ENCODE measurements at places on chromosomes 3 and 15.

- no peak for DNase-seq
Measured at GRCh38 chr3:27939521-27939920, 217.4 kb upstream of the EOMES start.

GRCh38 chr3:172339892-172340291 lies 108.4 kb downstream of the GHSR start:
- DNase-seq = no peak

DNA sequence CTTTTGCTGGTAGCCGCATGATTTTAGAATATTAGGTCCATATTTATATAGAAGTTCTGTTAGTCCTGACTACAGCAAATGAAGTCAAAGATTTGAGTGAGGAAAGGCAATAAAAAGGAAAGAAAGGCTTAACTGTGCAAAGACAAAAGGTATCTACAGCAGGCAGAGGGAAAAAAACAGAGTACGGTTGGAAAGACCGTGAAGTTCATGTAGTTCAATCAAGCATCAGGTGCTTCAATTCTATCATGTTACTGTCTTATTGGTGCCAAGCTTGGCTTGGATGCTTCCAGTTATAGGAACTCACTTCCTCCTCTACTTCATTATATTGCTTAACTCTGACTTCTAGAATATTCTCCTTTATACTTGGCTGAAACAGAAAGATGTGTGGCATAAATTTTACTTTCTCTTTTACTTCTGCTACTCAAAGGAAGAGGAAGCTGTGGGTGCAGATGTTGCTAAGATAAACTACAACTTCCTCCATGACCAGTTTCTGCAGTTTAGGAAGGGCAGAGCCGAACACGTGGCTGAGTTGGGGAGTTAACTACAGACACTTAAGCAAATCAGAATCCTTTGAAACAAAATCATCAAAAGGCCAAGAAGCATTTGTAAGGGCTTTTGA lies 72.6 kb upstream of the ZBED2 start:
- DNase-seq = no peak

GRCh38 chr15:66780172-66780972 lies 78.3 kb downstream of the SMAD6 start:
- DNase-seq = no peak

GRCh38 chr3:56781762-56782161 lies 20.0 kb downstream of the ARHGEF3 start:
- no peak for DNase-seq

GRCh38 chr3:25962255-25962654 lies 172.4 kb downstream of the OXSM start:
- DNase-seq = no peak

GRCh38 chr3:31054032-31054431 lies 159.6 kb upstream of the GADL1 start:
- no peak for DNase-seq

GRCh38 chr3:45942051-45942825 lies 1.0 kb upstream of the CXCR6 start:
- no peak for DNase-seq

DNA sequence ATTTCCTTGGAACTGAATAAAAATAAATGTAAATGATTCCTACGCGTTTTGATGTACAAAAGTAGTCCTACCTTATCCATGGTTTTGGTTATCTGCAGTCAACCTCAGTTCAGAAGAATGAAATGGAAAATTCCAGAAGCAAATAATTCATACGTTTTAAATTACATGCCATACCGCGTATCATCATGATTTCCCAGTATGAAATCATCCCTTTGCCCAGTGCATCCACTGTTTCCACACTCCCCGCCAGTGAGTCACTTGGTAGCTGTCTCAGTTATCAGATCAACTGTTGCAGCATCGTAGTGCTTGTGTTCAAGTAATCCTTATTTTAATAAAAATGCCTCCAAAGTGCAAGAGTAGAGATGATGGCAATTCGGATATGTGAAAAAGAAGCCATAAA lies 9.1 kb upstream of the MFSD1 start:
- no peak for DNase-seq

DNA sequence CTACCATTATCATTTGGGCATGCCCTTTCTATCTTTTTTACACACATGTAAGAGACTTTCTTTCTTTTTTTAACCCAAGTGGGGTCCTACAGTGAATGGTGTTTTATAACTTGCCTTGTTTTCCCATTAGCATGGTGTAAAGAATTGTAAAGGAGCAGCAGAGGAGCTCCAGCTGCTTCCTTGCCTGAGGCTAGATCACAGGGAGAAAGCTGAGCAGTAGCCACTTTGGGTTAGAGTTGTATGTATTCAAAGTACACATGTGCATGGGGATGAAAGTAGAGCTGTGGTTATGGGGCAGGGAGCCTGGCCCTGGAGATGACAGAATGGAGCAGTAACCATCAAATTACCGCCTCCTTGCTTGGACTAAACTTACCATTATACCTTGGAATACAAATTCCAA lies 231.1 kb upstream of the PDZRN3 start:
- DNase-seq = no peak

DNA sequence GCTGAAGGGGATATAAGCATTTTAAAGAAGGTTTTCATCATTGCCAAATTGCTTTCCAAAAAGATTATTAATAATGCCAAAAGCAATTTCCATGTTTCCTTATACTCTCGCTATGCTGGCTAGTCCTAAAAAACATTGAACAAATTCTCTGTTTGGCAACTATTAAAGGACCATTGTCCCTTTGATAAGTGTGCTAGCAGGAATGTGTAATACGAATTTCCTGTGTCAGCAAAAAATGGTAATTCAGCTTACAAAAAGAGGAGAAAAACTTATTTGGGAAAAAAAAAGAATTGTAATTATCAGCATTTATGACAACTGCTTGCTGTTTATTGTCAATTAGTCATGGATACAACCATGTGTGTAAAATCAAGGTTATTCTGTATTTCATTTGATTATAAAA lies 138.6 kb downstream of the TBL1XR1 start:
- no peak for DNase-seq

- DNase-seq = no peak
Measured at GRCh38 chr3:61157414-61157813, 93.8 kb downstream of the FHIT start.

DNA sequence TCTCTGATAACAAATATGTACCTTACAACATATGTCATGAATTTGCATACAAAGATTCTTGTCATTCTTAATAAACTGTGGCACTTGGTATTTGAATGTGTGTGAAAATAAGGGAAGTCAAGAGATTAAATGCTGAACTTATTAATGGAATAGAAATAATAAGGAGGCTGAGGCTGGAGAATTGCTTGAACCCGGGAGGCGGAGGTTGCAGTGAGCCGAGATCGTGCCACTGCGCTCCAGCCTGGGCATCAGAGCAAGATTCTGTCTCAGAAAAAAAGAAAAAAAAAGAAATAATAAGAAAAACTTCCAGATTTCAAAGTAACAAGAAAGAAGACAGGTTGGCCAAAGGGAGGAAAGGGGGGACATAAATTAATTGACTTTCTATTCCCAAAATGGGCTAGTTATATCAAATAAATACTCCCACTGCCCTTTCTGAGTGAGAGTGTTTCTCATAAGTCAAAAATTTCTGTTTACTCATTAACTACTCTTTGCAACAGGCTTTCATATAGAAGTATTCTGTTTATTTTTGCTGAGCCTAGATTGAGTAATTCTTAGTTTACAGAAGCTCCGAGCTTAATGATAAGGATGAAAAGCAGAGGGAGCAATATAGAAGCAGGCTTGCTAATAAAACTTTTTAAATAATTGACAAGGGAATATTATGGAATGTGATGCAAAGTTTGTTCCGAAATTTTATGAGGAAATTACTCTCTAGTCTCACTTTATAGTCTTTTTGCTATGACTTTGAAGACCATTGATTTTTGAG lies 25.6 kb downstream of the KNG1 start:
- DNase-seq = no peak

- DNase-seq = no peak
Measured at GRCh38 chr3:124463234-124463633, 267.0 kb upstream of the UMPS start.

GRCh38 chr3:52917044-52917443 lies 19.7 kb upstream of the STIMATE start:
- DNase-seq = no peak

DNA sequence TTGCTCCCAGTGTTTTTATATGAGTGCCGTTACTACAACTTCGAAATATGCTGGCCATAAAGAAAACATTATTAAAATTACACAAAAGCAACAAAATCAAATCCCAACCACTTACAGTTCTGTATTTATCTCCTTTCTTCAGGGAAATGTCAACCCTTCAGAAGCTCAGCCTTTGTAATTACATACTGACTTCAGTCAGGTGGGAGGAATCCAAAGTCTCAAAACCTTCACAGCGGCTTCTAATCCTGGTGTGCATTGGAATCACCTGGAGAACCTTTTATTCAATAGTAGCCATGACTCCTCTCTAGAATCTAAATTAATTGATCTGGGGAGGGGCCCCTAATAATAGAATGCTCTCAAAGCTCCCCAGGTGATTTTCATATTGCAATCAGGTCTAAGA lies 463.7 kb upstream of the ARHGEF26 start:
- DNase-seq = no peak

DNA sequence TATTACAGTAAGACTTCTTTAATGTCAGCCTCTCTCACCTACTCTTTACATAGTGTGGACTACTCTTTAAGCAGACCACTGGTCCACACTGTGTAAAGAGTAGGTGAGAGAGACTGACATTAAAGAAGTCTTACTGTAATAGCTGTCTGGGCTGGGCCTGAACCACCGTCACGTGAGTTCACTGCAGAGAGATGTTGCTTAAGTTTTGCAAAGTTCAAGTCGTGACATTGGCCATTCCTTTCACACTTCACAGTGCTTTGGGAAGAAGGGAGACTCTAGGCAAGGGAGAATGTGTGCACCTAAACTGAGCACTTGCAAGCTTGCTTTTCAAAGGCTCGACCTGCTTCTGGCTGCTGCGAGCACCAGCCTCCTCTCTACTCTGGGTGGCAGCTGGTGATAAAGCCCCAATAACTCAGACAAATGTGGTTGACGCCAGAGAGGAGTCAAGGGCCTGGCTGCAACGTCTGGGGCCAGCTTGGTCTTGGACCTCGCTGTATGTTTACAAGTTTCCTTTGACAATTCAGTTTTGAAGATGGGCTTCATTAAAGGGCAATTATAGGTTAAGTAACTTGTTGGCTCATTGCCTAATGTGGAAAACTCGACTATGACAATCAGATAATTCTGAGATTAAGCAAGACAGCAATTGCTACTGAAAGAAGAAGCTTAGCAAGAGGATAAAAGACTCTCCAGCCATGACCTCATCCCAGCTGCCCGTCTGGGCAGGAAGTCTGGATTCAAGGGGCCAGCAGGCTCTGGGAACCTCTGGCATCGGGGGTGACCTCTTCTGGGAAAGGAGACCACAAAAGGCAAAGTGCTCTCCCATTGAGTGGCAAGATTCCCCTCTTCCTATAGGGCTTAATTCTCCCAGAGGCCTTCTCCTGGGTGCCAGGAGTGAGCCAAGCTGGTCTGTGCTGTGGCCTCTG lies 242.1 kb upstream of the TLE3 start:
- DNase-seq = peak; percentile 45

DNA sequence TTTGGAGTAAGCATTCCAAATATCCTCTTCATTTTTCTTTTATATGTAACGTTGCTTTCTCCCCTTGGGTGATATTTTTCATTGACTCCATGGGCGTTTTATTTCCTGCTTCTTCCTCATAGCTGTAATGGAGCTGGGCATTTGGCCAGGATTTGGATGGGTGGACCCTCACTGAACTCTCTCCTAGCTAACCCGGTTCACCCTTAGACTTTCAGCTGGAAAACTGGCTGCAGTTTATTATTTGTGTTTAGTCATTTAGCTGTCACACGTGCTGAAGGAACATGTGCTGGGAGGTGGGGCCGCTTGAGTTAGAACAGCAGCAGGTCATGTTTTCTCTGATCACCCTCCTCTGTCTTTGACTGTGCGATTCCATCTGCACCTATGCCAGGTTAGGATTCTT lies 407.6 kb downstream of the ZIC1 start:
- no peak for DNase-seq
